ENCODE measurements at places on chromosomes 13 and 19. TPM values are rescaled to one million over a fixed set of nuclear protein-coding genes. Genes with fewer than 3 reads are reported as not detected.

DNA sequence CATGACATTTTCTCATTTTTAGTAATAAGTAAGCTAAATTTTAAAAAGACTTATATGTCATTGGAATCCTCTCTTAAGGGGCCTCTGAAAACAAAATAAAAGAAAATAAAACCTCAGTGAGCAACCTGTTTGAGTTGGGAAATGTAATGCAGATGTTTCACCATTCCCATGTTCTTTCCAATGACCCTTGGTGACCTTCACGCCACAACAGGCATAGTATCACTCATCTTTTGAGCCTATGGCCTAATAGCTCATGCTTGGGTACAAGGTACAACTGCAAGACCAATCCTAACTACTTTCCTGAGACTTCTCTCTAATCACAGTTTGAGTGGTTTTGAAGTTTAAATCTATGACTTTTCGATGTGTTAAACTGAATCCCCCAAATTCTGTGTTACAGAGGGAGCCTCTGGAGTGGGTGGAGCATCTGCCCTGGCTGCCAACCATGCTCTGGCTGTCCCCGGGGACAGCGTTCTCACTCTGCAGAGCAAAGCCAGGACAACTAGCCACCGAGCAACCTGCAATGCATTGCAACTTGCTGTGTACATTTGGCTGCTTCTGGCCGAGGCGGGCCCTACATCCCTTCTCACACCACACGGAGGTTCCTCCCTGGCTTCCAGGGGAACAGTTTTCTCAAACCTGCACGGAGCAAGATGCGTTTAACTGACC is 307.9 kb upstream of the MAB21L1 start:
- H3K27me3 ChIP-seq = no peaks in the 10 kb centered on the region
- H3K4me3 ChIP-seq = no peak overlapping the region
- no peaks in the 10 kb centered on the region for H3K4me1 ChIP-seq
- no peak for DNase-seq
- H3K27ac ChIP-seq = no peak overlapping the region
- H3K36me3 ChIP-seq = no peaks in the 10 kb centered on the region

DNA sequence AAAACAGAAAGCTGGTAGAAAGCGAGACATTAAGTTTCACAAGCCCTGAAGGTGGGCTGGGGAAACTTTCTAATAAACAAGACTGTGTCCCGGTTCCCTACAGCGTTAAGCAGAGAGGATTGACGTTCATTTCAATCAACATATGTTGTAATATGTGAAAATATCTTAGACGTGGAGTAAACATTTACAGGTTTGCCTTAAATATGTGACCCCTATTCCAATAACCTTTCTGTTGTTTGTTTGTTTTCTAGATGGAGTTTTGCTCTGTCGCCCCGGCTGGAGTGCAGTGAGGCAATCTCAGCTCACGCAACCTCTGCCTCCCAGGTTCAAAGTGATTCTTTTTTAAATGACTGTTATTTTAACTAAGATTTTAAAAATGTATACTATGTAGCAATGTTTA is 526.2 kb downstream of the SUCLA2 start:
- H3K27ac ChIP-seq = no peak overlapping the region
- DNase-seq = no peak
- no peaks in the 10 kb centered on the region for H3K4me1 ChIP-seq

- no peaks in the 10 kb centered on the region for H3K27me3 ChIP-seq
- no peaks in the 10 kb centered on the region for H3K36me3 ChIP-seq
- no peak for DNase-seq
Measured at GRCh38 chr13:106143392-106143791, 392.1 kb downstream of the EFNB2 start.

- H3K4me1 ChIP-seq = peaks cover 4% of the 10 kb centered on the region
- no peaks in the 10 kb centered on the region for H3K36me3 ChIP-seq
- H3K27ac ChIP-seq = no peak overlapping the region
- no peak overlapping the region for H3K4me3 ChIP-seq
- no peak for DNase-seq
Measured at GRCh38 chr13:113945857-113946408, 27.9 kb downstream of the C13orf46 start.

DNA sequence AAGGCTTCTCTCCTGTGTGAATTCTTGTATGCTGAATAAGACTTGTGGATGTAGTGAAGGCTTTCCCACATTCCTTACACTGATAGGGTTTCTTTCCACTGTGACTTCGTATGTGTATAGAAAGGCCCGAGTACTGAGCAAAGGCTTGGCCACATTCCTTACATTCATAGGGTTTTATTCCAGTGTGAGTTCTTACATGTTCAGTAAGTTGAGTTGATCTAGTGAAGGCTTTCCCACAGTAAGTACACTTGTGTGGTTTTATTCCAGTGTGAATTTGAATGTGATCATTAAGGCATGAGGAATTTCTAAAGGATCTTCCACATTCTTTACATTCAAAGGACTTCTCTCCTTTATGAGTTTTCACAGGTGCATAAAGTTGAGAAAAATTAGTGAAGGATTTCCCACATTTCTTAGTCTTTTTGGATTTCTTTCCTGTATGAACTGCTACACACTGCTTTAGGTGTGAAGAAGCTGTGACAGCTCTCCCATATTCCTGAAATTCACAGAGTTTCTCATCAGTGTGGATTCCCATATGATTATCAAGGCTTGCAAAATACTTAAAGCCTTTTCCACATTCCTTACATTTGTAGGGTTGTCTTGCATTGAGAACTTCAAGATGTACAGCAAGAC is 10.4 kb downstream of the ZNF561 start:
- no peak for DNase-seq
- no peak overlapping the region for H3K4me3 ChIP-seq
- H3K27ac ChIP-seq = no peak overlapping the region
- no peaks in the 10 kb centered on the region for H3K27me3 ChIP-seq
- peaks cover 57% of the 10 kb centered on the region for H3K36me3 ChIP-seq

DNA sequence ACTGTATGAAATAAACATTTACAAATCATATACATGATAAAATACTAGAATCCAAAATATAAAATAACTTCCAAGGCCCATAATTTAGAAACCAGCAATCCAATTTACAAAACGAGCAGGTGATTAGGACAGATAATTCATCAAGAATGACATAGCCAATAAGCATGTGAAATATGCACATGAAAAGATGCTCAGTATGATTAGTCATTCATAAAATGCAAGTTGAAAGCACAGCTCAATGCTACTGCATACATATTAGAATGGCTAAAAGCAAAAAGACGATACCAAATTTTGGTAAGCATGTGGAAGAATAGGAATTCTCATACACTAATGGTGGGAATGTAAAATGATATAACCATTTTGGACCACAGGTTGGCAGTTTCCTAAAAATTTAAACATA is 837.2 kb upstream of the MIR17HG start:
- H3K4me1 ChIP-seq = no peaks in the 10 kb centered on the region
- DNase-seq = no peak
- no peak overlapping the region for H3K27ac ChIP-seq
- no peaks in the 10 kb centered on the region for H3K27me3 ChIP-seq

GRCh38 chr19:33471111-33471996 is 50.2 kb downstream of the PEPD start:
- DNase-seq = no peak
- H3K36me3 ChIP-seq = peaks cover 5% of the 10 kb centered on the region
- no peaks in the 10 kb centered on the region for H3K4me1 ChIP-seq

DNA sequence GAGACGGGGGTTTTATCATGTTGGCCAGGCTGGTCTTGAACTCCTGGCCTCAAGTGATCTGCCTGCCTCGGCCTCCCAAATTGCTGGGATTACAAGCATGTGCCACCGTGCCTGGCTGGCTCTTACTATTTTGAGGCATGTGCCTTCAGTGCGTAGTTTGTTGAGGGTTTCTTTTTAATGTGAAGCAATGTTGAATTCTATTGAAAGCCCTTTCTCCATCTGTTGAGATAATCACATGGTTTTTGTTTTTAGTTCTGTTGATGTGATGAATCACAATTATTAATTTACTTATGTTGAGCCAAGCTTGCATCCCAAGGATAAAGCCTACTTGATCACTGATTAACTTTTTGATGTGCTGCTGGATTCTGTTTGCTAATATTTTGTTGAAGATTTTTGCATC is 290.9 kb downstream of the KCNRG start:
- H3K4me1 ChIP-seq = peaks cover 11% of the 10 kb centered on the region
- H3K36me3 ChIP-seq = no peaks in the 10 kb centered on the region
- no peak overlapping the region for H3K4me3 ChIP-seq
- no peak overlapping the region for H3K27ac ChIP-seq
- DNase-seq = no peak

DNA sequence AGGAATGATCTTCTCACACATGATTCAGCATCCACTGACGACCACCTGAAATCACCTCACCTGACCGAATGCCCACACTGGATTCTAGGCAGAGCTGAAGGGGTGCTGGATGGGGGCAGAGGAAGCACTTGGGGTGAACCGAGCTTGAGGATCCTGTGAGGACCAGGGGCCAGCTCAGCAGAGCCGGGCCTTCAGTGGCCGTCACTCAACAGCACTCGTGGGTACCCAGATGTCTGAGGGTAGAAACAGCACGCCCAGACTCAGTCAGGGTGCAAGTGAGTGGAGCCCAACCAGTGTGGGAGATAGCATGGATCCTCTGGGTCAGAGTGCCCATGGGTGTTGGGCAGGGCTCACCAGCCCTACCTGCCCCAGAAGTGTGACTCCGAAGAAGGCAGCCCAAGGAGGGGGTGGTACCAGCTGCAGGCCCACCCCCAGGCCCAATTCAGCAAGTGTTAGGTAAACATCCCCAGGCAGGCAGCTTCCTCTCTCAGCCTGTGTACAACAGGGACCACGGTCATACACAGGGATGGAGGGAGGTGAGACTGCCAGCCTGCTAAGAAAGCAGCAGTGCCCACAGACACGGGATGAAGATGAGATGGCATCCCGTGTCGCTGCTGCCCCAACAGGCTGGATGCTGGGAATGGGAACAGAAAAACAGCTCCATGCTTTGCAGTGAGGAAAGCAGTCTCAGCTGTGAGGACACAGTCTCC is 16.6 kb downstream of the GJA3 start:
- peaks cover 25% of the 10 kb centered on the region for H3K27me3 ChIP-seq
- H3K4me1 ChIP-seq = peaks cover 2% of the 10 kb centered on the region
- no peak overlapping the region for H3K27ac ChIP-seq
- no peaks in the 10 kb centered on the region for H3K36me3 ChIP-seq
- H3K4me3 ChIP-seq = no peak overlapping the region

DNA sequence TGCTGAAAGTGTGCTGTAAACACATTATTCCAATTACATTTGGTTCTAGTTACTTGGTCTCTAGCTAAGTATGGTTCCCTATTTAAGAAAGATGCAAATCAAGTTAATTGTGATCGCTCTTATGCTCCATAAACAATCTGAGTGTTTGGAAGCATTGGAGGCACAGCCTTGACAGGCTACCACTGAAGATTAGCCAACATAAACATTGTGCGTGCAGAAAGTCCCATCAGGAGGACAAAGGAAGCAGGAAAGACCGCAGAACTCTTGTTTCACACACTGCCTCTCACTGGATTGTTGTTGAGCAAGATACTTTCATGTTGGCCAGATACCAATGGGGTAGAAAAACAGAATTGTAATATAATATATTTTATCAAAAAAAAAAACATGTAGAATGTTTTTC is 814.4 kb downstream of the EFNB2 start:
- H3K27ac ChIP-seq = no peak overlapping the region
- H3K36me3 ChIP-seq = no peaks in the 10 kb centered on the region
- no peak for DNase-seq

GRCh38 chr13:59834801-59835200 is 328.9 kb downstream of the DIAPH3 start:
- H3K4me3 ChIP-seq = no peak overlapping the region
- H3K36me3 ChIP-seq = no peaks in the 10 kb centered on the region
- DNase-seq = no peak
- H3K27ac ChIP-seq = no peak overlapping the region
- H3K4me1 ChIP-seq = no peaks in the 10 kb centered on the region

- H3K4me1 ChIP-seq = no peaks in the 10 kb centered on the region
- no peaks in the 10 kb centered on the region for H3K36me3 ChIP-seq
- H3K27me3 ChIP-seq = no peaks in the 10 kb centered on the region
- H3K4me3 ChIP-seq = no peak overlapping the region
- no peak overlapping the region for H3K27ac ChIP-seq
Measured at GRCh38 chr13:41107584-41108014, 25.0 kb downstream of the KBTBD6 start.

DNA sequence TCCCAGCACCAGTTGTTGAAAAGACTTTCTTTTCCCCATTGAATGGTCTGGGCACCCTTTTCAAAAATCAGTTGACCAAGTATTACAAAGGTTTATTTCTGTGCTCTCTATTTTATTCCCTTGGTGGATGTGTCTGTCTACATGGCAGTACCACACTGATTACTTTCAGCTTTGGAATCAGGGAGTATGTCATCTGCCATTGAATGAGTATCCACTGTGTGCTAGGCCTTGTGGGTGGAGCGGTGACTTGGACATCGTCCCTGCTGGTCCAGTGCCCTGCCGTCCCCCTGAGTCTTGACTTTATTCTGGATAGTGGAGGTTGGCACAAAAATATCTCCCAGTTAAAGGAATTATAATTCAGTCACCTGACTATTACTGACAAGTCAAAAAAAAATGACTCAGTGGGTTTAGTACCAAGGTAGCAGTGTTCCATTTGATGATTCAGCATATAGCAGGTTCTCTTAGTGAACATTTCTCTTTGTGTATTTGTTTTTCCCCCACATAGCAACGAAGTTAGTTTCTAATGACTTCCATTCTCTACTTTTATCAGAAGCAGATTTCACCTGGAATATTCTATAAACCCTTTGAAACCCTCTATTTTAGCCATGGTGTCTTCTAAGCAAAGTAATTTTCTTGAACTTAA is 3.9 kb downstream of the UPF3A start:
- no peak overlapping the region for H3K4me3 ChIP-seq
- H3K36me3 ChIP-seq = peaks cover 45% of the 10 kb centered on the region
- peaks cover 29% of the 10 kb centered on the region for H3K4me1 ChIP-seq
- no peak overlapping the region for H3K27ac ChIP-seq
- no peaks in the 10 kb centered on the region for H3K27me3 ChIP-seq
- no peak for DNase-seq

- DNase-seq = no peak
- H3K36me3 ChIP-seq = peaks cover 5% of the 10 kb centered on the region
- H3K4me1 ChIP-seq = peaks cover 11% of the 10 kb centered on the region
- H3K27me3 ChIP-seq = no peaks in the 10 kb centered on the region
- H3K27ac ChIP-seq = no peak overlapping the region
Measured at GRCh38 chr19:46761418-46761831, 15.2 kb upstream of the STRN4 start.

GRCh38 chr13:72973234-72973633 is 85.6 kb upstream of the KLF5 start:
- no peak for DNase-seq
- H3K36me3 ChIP-seq = peaks cover 8% of the 10 kb centered on the region
- H3K27me3 ChIP-seq = no peaks in the 10 kb centered on the region
- no peaks in the 10 kb centered on the region for H3K4me1 ChIP-seq
- no peak overlapping the region for H3K4me3 ChIP-seq

- DNase-seq = no peak
- no peak overlapping the region for H3K27ac ChIP-seq
- H3K4me3 ChIP-seq = no peak overlapping the region
- H3K36me3 ChIP-seq = no peaks in the 10 kb centered on the region
- no peaks in the 10 kb centered on the region for H3K4me1 ChIP-seq
Measured at GRCh38 chr13:72886272-72887067, 104.5 kb downstream of the PIBF1 start.

- H3K36me3 ChIP-seq = peaks cover 83% of the 10 kb centered on the region
- no peak overlapping the region for H3K27ac ChIP-seq
- no peak overlapping the region for H3K4me3 ChIP-seq
- H3K4me1 ChIP-seq = peaks cover 3% of the 10 kb centered on the region
- H3K27me3 ChIP-seq = no peaks in the 10 kb centered on the region
Measured at GRCh38 chr19:10789866-10790265, 46.1 kb downstream of the TMED1 start.

KLK3 gene
- not detected for total RNA-seq

APOC4 gene
- not detected for total RNA-seq

IZUMO2 gene
- total RNA-seq = not detected

ZC3H4 gene
- 39.4 TPM for total RNA-seq

ZNF793 gene
- 2.3 TPM for total RNA-seq

ELSPBP1 gene
- not detected for total RNA-seq

PRR19 gene
- total RNA-seq = 0.16 TPM

NLRP4 gene
- total RNA-seq = not detected

GPR18 gene
- 42.9 TPM for total RNA-seq
